ENCODE measurements at places on chromosomes 3 and 15. TPM values are rescaled to one million over a fixed set of nuclear protein-coding genes. Genes with fewer than 3 reads are reported as not detected.
A peak's percentile ranks its signal among the peaks of the same experiment; 100 is the strongest.

DNA sequence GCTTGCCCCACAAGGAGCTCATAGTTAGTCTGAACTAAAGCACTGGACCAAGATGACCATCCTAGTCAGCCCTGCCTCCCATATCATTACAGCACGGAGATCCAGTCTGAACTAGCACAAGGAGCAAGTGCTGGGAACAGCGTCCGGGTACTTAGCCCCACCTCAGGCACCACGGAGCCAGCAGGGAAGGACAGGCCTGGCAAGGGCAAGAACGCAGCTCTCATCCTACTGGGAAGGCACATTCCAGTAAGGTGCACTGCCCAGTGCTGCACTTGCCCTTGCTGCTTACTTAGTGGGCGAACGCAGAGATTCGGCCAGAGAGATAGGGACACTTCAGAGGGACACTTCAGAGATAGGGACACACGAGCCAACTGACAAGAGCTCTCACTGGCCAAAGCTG is 27.6 kb downstream of the SEC61A1 start:
- no peak for DNase-seq

PLXNB1 gene
- 4.3 TPM for total RNA-seq

ASB7 gene
- 20.5 TPM for total RNA-seq

GRCh38 chr3:141074529-141074928 is 23.4 kb downstream of the SPSB4 start:
- no peak for DNase-seq

- DNase-seq, result no peak
These were observed 18.1 kb downstream of the ARRDC4 start for GRCh38 chr15:97978401-97979139.

DNA sequence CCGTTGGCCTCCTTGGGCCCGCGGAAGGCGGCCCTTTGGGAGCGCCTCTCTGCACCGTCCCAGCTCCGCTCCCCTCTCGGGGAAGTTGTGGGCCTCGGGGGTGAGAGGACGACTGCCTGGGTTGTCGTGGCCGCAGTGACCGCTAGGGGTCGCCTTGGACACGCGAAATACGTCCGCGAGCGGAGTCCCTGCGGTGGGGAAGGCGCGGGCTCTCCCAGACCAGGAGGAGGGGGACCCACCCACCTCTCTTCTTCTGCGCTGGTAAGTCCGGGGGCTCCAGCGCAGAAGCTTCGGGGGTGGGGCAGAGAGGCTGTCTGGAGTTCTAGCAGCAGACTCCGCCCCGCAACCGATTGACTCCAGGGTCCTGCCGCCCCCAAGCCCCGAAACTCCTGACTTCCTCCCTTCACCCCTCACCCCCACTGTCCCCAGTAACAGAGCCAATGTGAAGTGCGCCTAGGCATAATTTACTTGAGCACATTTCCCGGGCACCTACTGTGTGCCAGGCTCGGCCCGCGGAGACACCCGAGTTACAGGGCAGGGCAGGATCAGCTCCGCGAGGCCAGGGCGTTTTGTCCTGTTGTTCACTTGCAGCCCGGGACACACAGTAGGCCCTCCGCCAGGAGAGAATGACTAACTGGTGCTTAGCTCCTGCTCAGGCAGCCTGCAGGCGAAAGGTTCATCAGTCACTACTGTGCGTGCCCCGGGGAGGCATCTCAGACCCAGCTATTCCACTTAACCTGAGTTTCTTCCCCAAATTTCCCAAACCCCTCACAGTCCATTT is 32.8 kb downstream of the DNASE1L3 start:
- peak; percentile 84 for DNase-seq

SNUPN gene
- 13.8 TPM for total RNA-seq

DNA sequence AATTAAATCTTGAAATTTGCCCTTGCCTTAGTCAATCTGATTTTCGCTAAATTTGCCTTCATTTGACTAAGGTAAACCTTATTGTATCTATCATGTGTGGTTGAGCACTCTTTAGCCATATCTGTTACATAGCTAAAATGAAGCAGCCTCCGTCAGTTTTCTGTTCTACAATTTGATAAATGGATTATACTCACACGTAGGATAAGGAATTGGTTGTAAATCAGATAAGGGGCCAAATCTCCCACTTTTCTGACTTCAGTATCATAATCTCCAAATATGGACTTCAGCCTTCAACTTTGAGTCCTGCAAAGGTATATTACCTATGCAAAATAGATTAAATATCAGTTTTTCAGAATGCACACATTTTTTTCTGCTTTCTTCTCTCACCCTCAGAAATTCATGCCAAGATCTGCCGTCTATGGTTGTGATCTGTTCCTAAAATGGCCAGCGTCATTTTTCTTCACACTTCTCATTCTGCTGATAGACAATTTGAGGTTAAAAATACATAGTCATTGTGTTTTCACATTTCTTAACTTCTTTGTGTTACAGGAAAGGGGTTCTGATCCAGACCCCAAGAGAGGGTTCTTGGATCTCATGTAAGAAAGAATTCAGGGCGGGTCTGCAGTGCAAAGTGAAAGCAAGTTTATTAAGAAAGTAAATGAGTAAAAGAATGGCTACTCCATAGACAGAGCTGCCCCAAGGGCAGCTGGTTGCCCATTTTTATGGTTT is 36.9 kb downstream of the RAB8B start:
- no peak for DNase-seq

DNA sequence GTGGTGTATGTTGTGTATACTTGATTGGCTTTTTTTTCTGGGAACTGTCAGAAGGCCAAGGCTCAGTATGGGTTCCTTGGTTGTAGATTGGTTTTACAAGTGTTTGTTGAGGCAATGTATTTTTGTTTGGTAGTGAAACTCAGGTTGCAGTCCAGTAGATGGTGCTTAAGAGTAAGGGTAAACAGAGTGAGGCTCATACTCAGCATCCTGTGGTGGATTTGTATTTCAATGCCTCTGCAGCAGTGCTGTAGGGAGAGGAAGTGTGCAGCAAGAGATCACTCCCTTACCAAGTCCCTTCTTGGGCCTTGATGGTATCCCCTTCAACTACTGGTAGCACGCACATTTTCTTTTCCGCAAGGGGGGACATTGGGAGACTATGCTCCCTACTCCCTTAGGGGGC is 428.5 kb upstream of the CNTN3 start:
- DNase-seq, result no peak

DNA sequence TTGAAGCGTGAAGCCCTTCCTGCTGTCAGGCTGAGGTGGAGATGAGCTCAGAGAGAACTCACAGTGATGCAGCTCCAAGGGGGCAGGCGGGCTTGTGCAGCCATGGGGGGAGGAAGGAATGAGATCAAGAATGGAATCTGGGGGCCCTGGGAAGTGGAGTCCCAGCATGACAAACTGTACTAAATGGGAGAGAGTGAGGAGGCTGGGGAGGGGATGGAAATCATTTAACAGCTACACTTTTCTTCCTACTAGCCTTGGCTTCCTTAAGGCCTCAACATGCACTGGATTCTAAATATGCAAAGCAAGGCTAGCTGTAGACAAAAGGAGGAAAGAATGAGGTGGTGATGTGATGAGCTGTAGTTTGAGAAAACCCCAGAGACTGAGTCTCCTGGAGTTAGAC is 133.9 kb downstream of the EEFSEC start:
- no peak for DNase-seq

DNA sequence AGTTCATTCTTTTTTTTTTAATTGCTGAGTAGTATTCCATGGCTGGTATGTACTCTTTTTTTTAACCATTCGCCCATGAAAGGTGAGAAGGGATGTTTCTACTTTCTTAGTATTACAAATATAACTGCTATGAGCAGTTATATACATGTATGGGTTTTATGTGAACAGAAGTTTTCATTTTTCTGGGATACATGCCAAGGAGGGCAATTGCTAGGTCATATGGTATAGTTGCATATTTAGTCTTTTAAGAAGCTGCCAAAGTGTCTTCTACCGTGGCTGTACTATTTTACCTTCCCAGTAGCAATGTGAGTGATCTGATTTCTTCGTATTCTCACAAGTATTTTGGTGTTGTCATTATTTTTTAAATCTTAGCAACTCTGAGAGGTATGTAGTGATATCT is 11.2 kb upstream of the KLHL40 start:
- DNase-seq, result no peak

DNA sequence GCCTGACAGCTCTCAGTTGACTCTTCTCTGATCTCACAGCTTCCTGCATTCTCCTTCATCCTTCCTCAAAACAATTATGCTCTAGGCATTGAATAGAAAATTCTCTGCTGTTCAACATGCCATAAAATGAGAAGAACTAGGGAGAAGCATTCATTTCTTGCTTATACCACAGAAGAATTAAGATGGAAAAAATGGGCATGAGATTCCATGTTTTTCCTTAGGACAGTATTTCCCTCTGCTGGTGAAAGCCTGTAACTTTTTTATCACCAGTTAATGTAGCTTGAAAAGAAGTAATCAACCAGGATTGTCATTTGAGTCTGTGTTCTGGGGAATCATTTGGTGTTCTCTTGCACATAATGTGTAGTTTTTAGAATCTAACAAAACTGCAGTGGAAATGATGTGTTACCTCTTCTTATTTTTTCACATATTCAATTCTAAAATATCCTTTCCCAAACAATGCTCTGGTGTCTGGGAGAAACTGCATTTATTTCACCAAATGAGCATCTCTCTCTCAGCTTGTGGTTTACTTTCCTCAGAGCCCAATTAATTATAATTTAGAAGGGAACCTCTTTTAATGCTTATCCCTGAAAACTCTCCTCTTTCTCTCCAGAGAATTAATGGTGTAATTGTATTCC is 92.8 kb upstream of the DCBLD2 start:
- no peak for DNase-seq

LRRC2 gene
- 0.18 TPM for total RNA-seq

- no peak for DNase-seq
These were observed 114.7 kb upstream of the LRTM1 start for GRCh38 chr3:55042591-55042990.

GRCh38 chr3:12954891-12955650 is 113.7 kb upstream of the RPL32 start:
- peak; percentile 25 for DNase-seq

DNA sequence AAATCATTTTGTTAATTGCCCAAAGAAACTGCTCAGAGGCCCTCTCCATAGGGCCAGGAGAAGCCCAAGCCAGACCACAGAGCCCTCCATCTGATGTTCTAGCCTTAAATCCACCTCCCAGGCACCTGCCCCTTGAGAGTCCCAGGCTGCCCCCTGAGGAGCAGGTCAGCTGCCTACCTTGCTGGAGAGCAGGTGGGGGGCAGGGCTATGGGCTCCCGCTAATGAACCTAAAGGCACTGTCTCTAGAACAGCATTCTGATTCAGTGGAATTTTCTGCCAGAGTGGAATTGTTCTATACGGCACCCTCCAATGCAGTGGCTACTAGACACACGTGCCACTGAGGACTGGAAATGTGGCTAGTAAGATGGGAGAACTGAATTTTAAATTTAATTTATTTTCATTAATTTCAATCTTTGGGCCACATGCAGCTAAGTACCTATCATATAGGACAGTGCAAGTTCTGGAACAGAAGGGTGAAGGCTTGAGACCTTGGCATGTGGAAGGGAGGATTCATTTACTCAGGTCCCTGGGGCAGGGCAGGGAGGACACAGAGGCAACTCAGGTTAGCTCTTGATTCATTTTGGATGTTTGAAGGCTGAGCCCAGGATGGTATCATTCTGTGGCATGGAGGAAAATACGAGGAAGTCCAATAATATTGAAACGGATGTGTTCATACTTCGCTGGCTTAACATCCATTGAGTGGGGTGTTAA is 11.4 kb downstream of the AMOTL2 start:
- DNase-seq, result no peak

DNA sequence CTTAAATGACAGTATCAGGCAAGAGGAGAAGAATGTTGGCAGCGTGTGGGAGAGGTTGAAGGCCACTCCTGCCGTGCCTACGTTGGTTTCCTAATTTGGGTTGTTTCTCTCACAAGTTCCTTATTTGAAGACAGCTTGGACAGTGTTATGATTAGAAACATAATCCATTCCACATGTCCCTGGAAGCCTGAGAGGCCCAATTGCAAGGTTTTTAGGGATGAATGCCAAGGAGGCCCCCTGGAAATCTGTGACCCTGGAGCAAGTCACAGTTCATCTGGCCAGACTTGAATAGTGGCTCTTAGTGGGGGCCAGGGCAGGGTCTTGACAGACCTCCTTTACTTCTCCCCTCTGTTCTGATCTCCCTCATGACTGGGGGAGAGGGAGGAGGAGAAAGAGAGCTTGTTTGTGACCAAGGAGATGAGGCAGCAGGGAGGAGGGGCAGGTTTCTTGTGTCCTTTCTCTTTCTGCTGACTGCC is 584.4 kb upstream of the TBL1XR1 start:
- DNase-seq, result no peak

DNA sequence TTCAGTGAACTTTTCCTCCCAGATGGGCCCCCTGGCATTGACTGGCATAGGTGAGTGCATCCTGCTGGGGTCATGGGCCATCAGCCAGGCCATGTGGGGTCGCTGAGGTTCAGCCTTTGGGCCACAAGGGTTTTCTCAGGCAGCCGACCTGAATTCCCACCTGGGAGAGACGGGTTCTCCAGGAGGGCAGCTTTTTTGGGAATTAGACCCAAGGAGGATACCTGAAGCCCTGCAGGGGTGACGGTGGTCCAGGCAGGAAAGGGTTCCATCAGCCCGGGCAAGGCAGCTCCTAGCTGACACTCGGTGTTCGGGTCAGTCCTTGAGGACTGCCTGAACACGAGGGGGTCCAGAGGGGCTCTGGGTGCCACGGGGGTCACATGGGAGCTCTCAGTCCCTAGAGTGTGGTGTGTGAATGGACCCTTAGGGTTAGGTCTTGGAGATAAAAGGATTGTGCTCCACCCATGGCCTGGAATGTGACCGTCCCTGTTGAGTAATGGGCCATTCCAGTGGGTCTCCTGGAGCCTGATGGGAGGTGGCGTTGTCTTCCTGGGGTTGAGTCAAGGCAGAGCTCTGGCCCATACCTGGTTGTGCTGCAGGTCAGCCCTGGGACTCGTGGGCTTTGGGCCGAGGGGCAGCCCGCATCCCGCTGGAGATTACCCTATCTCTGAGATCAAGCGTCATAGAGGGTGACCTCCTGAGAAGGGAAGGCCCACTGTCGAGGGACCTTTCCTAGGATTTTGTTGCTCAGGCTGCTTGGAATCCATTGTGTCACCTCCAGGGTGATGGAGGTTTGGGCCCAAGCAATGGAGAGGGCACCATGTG is 192.8 kb downstream of the UBE3A start:
- no peak for DNase-seq

DNA sequence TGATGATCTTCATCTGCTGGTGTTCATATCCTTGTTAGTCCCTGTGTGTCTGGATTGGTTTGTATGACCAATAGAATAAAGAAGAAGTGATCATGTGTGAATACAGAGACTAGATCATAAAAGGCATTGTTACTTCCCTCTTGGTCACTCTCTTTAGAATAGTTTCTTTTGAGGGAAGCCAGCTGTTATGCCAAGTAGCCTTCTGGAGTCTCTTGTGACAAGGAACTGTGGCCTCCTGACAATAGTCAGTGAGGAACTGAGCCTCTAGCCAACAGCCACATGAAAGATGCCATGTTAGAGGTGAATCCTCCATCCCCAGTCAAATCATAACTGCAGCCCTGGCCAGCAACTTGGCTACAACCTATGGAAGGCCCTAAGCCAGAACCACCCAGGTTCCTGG is 63.0 kb upstream of the SMAD3 start:
- no peak for DNase-seq

HHLA2 gene
- not detected for total RNA-seq

- no peak for DNase-seq
These were observed 53.1 kb downstream of the CD47 start for GRCh38 chr3:108037770-108038169.

Measured in natural killer cell (primary cell).